ENCODE measurements at places on chromosomes 5 and 9. TPM values are rescaled to one million over a fixed set of nuclear protein-coding genes. Genes with fewer than 3 reads are reported as not detected.

- H3K36me3 ChIP-seq = no peaks in the 10 kb centered on the region
- H3K4me3 ChIP-seq = no peak overlapping the region
- H3K4me1 ChIP-seq = peaks cover 3% of the 10 kb centered on the region
- no peak for DNase-seq
Observed at GRCh38 chr5:116539222-116539621, 35.4 kb downstream of the SEMA6A start.

SPINK4 gene
- not detected for polyA plus RNA-seq

DNA sequence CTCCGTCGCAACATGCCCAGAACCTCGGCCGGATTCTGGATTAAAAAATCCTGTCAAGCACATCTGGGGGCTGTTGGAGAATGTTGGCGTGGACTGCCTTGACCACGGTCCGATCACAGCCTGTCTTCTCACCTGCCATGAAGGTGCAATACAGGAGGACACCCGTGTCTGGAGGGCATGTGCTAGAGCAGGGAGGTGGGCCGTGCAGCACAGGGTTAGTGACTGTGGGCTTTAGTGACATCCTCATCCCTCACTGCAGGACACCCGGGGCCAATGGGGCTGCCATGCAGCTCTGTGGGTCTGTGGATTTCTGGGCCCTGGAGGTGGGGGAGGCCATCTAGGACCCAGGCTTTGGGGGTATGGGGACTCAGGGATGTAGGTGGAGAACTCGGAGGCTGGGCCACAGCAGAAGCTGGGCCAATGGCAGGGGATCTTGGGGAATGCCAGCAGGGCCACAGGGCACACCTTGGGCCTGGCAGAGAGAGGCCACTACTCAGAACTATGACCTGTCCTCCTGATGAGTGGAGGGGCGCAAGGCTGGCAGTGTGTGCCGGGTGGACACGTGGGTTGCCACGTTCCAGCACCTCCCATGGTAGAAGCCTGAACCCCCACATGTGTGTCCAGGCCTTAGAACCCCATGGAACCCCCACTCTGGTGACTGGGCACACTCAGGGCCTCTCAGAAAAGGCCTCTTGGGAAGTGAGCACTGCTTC, 23.3 kb downstream of the ZDHHC11B start:
- H3K4me1 ChIP-seq = peaks cover 8% of the 10 kb centered on the region
- H3K27me3 ChIP-seq = peaks cover 2% of the 10 kb centered on the region
- no peaks in the 10 kb centered on the region for H3K36me3 ChIP-seq
- no peak overlapping the region for H3K27ac ChIP-seq

DNA sequence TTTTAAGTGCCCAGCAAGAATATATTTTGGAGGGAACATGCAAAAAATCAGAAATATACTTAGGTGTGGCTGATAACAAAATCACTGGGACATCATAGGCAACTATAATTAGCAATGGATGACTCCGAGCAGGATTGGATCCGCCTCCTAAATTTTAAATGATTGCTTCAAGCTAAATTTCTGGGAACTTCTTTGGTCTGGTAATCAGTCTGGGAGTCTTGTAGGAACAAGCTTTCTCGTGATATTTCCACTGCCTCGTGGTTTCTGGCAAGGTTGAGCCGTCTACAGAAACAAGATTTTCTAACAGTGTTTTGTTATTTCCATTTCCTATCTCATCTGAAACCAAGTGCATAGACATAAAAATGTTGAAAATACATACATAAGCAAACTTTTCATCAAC, 232.6 kb downstream of the BNC2 start:
- no peaks in the 10 kb centered on the region for H3K27me3 ChIP-seq
- peaks cover 2% of the 10 kb centered on the region for H3K4me1 ChIP-seq
- DNase-seq = no peak
- H3K36me3 ChIP-seq = no peaks in the 10 kb centered on the region

WNT8A gene
- polyA plus RNA-seq = not detected

- no peak overlapping the region for H3K27ac ChIP-seq
- peaks cover 2% of the 10 kb centered on the region for H3K27me3 ChIP-seq
- H3K4me3 ChIP-seq = peak overlapping the region; percentile 55
- H3K4me1 ChIP-seq = peaks cover 3% of the 10 kb centered on the region
- peak; percentile 53 for DNase-seq
- no peaks in the 10 kb centered on the region for H3K36me3 ChIP-seq
Observed at GRCh38 chr5:138241688-138242571, 28.8 kb upstream of the CDC23 start.

- no peaks in the 10 kb centered on the region for H3K36me3 ChIP-seq
- H3K27ac ChIP-seq = no peak overlapping the region
- H3K4me1 ChIP-seq = no peaks in the 10 kb centered on the region
- H3K27me3 ChIP-seq = no peaks in the 10 kb centered on the region
- H3K4me3 ChIP-seq = no peak overlapping the region
- no peak for DNase-seq
Observed at GRCh38 chr5:61010467-61011454, 65.8 kb downstream of the NDUFAF2 start.

BARX1 gene
- not detected for polyA plus RNA-seq

DNA sequence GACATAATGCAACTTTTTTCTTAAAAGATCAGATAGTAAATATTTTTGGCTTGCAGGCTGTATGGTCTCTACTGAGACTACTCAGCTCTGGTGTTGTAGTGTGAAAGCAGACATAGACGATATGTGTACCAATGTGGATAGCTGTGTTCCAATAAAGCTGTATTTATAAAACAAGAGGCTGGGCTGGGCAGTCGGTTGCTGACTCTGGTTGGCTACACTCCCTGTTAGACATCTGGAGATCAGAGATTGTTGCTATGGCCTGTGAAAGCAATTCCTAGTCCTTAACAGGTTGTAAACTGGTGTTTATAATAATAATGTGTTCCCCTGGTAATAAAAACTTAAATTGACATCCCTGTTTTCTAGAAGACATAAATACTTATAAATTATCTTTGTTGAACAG, 24.4 kb upstream of the SCAMP1 start:
- H3K4me3 ChIP-seq = no peak overlapping the region
- no peak for DNase-seq
- no peaks in the 10 kb centered on the region for H3K27me3 ChIP-seq
- no peaks in the 10 kb centered on the region for H3K4me1 ChIP-seq

DNA sequence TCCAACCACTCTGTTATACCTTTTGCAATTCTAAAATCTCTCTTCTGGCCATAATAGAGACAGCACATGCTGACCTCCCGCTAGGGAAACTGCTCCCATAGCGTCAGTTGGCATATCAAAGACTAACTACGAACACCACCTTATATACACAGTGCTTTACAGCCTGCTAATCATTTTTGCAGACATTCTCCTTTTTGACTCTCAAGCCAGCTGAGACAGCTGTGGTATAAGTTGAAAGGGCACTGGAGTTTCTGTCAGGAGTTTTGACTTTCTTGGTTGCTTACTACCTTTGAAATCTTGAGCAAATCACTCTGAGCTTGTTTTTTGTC, 160.2 kb upstream of the TBCA start:
- no peak overlapping the region for H3K27ac ChIP-seq
- no peaks in the 10 kb centered on the region for H3K36me3 ChIP-seq
- DNase-seq = no peak
- no peaks in the 10 kb centered on the region for H3K27me3 ChIP-seq

- H3K27me3 ChIP-seq = no peaks in the 10 kb centered on the region
- no peak overlapping the region for H3K27ac ChIP-seq
- H3K36me3 ChIP-seq = no peaks in the 10 kb centered on the region
- H3K4me1 ChIP-seq = no peaks in the 10 kb centered on the region
- no peak overlapping the region for H3K4me3 ChIP-seq
Observed at GRCh38 chr9:1606253-1606652, 408.9 kb upstream of the SMARCA2 start.

GRCh38 chr5:144206141-144206540, 35.5 kb downstream of the KCTD16 start:
- H3K4me3 ChIP-seq = no peak overlapping the region
- H3K36me3 ChIP-seq = no peaks in the 10 kb centered on the region
- H3K4me1 ChIP-seq = no peaks in the 10 kb centered on the region
- no peaks in the 10 kb centered on the region for H3K27me3 ChIP-seq
- no peak for DNase-seq
- no peak overlapping the region for H3K27ac ChIP-seq

GRCh38 chr9:87290241-87291052, 207.2 kb upstream of the DAPK1 start:
- no peaks in the 10 kb centered on the region for H3K36me3 ChIP-seq
- H3K4me3 ChIP-seq = no peak overlapping the region
- no peaks in the 10 kb centered on the region for H3K27me3 ChIP-seq
- no peak overlapping the region for H3K27ac ChIP-seq
- H3K4me1 ChIP-seq = no peaks in the 10 kb centered on the region

- H3K27me3 ChIP-seq = no peaks in the 10 kb centered on the region
- no peak overlapping the region for H3K4me3 ChIP-seq
- DNase-seq = peak; percentile 57
- H3K4me1 ChIP-seq = no peaks in the 10 kb centered on the region
- no peaks in the 10 kb centered on the region for H3K36me3 ChIP-seq
Observed at GRCh38 chr5:74290634-74291241, 349.8 kb downstream of the ENC1 start.

MRPS30 gene
- 37.3 TPM for polyA plus RNA-seq

OSMR gene
- 12.9 TPM for polyA plus RNA-seq

DNA sequence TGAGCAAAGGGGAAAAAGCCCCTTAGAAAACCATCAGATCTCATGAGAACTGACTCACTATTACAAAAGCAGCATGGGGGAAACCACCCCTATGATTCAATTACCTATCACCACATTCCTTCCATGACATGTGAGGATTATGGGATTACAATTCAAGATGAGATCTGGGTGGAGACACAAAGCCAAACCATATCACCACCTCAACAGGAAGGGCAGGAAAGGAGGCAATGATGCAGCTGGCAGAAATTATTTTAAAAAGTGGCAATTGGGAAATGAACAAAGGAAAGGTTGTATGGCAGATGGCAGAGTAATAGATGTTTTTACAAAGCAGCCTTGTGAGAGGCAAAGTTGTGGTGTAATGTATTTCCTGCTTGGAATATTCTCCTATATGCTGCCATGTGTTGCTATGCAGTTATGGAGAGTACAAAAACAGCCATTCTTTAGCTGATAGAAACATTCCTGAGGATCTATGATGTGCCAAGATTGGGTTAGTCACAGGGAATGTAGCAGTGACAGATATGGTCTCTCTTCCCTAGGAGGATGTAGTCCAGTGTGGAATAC, 138.8 kb downstream of the SMC2 start:
- no peak for DNase-seq
- no peak overlapping the region for H3K4me3 ChIP-seq
- H3K27me3 ChIP-seq = no peaks in the 10 kb centered on the region
- no peaks in the 10 kb centered on the region for H3K4me1 ChIP-seq

LPAR1 gene
- polyA plus RNA-seq = 2.9 TPM

- no peak overlapping the region for H3K4me3 ChIP-seq
- no peaks in the 10 kb centered on the region for H3K36me3 ChIP-seq
- no peaks in the 10 kb centered on the region for H3K4me1 ChIP-seq
- H3K27me3 ChIP-seq = no peaks in the 10 kb centered on the region
Observed at GRCh38 chr5:133917785-133918184, 50.6 kb downstream of the C5orf15 start.

- H3K27ac ChIP-seq = no peak overlapping the region
- H3K4me3 ChIP-seq = no peak overlapping the region
- no peak for DNase-seq
Observed at GRCh38 chr9:108766626-108767161, 89.1 kb downstream of the ACTL7B start.

GLRA1 gene
- polyA plus RNA-seq = not detected

UNC5A gene
- not detected for polyA plus RNA-seq

DNA sequence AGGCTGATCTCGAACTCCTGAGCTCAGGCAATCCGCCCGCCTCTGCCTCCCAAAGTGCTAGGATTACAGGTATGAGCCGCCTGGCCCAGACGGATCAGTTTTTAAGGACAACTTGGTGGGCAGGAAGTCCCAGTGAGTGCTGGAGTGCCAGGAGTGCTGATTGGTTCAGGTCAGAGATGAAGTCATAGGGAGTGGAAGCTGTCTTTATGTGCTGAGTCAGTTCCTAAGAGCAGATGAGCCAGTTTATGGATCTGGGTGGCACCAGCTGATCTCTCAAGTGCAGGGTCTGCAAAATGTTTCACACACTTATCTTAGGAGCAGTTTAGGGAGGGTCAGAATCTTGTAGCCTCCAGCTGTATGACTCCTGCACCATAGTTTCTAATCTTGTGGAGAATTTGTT, 292.1 kb upstream of the ELAVL2 start:
- H3K27me3 ChIP-seq = no peaks in the 10 kb centered on the region
- DNase-seq = no peak
- H3K27ac ChIP-seq = no peak overlapping the region
- no peaks in the 10 kb centered on the region for H3K4me1 ChIP-seq
- H3K36me3 ChIP-seq = no peaks in the 10 kb centered on the region

All from kidney (tissue), 22 donors.